NCI-H146 (cell line): ENCODE measurements at places on chromosomes 5 and 9.
A peak's percentile ranks its signal among the peaks of the same experiment; 100 is the strongest.

DNA sequence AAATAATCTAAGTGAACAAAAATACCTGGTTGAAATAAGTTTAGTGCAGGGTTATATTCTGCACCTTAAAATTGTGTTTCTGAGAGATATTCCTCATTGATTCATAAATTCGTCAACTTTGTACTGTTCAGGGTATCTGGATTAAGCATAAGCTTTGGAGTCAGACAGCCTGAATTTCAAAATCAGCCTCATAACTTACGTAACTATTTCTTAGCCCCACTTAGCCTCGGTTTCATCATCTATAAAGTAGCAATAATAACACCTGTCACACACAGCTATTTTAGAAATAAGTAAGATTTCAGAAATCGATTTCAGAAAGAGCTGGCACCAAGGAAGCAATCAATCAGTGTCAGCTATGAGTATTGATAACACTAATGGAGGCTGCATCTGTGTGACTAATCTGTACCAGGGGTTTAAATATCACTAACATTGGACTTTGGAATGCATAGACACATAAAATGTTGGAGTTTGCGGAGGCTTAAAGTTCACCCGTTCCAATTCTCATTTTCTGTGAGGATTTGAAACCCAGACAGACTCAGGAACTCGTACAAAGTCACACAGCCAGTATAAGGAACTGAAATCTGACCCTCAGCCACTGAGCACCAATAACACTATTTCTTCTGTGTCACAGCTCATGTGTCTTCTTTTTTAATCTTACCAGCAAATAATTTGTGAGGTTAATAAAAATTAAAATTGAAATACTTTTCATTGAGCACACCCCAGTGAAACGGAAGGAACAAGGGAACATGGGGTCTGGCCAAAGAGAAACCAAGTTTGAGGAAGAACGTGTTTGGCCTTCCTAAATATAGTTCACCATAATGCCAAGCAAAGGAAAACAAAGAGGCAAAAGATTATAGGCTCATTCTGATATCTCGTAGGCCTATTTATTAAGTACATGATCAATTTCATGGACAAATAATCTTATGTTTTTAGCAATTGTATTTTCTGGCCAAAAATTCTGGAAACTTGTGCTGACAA, 194.4 kb upstream of the PTGER4 start:
- no peak for DNase-seq

DNA sequence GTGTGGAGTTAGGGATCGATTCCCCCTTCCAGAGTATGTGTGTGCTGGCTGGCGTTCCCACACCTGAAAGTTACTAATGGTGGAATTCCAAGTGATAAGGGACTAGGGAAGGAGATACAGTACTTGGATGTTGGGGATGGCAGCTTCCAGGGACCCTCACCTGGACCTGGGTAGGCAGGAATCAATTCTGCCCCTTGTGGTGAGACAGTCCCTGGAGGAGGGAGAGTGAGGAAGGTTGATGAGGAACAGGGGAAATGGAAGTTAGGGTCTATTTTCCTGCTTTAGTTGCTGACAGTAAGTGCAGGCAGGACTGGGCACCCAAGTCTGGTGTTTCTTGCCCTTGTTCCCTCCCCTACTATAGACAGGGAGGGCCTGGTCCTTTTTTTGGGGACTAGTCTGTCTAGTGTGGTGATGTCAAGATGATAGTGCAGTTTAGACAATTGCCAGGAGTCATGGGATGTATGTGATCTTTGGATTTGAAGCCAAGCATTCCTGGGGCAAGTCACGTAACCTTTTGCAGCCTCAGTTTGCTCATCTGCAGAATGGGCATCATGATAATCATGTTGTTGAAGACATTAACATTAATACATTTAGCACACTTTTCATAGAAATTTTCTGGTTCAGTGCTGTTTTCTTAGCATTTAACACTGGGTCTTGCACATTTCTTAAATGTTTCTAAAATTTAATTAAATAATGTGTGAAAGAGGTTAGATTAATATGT, 51.7 kb downstream of the DAB2IP start:
- no peak for DNase-seq

DNA sequence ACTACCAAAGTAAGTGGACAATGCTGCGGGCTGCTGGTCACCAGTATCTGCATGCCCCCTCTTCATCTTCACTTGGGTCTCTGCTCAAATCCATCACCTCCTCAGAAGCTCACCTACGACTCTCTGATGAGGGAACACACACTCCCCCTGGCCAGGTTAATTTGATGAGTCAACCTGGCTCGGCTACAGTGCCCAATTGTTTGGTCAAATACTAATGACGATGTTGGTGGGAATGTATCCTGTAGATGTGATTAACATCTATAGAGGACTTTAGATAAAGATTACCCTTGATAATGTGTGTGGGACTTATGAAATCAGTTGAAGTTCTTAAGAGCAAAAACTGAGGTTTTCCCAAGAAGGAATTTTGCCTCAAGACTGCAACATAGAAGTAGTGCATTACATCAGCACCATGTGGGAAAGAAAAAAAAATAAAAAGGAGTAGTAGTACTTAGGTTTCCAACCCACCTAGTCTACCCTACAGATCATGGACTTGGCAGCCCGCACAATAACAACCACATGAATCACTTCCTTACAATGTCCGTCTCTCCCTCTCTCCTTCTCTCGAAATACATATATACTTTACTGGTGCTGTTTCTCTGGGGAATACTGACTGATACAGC, 467.3 kb downstream of the DNAH5 start:
- no peak for DNase-seq

- no peak for DNase-seq
These were observed 54.7 kb upstream of the ADAMTS16 start for GRCh38 chr5:5085381-5085780.

GRCh38 chr5:173857234-173857633, 30.9 kb upstream of the CPEB4 start:
- no peak for DNase-seq

- no peak for DNase-seq
These were observed 99.2 kb upstream of the SLC30A5 start for GRCh38 chr5:68994645-68995044.

GRCh38 chr5:62690421-62690820, 111.8 kb downstream of the LRRC70 start:
- DNase-seq: no peak

DNA sequence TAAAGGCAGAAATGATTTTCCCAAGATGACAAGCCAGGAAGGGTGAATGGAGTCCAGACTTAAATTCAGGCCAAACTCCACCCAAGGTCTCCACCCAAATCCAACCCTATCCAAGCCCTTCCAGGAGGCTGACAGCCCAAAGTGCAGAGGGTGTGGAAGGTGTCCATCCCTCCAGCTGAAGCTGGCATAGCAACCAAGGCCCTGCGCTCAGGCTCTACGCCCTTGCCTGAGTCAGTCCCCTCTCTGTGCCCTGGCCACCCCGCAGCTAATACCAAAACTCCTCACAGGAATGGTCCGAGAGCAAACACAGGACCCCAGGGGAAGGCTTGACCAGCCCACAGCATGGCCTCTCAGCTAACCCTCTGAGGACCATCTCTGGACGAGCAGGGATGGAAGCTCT, 2.1 kb downstream of the SEPTIN8 start:
- DNase-seq: no peak

DNA sequence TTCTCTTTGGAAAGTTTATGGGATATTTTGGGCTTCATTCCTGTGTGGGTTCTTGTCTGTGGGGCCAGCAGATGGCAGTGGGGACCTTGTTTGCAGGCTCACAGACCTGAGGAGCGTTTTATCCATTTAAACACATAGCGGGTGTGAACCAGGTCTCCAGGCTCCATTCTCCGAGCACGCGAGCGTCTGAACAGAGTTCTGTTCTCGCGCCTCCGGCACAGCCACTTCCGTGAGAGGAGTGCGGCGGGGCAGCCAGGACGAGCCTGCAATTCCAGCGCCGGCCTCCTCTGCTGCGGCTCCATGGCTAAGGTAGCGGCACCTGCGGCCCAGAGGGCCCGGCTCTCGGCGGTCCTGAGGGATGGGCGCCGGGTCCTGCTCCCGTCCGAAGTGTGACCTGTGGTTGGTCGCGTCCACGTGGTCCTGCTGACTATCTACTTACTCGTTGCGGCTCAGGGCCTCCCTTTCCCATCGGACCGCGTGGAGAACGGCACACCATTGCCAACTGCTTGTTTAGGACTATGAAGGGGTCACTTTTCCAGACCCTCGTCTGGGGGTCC, 7.3 kb downstream of the NRARP start:
- peak; percentile 61 for DNase-seq

DNA sequence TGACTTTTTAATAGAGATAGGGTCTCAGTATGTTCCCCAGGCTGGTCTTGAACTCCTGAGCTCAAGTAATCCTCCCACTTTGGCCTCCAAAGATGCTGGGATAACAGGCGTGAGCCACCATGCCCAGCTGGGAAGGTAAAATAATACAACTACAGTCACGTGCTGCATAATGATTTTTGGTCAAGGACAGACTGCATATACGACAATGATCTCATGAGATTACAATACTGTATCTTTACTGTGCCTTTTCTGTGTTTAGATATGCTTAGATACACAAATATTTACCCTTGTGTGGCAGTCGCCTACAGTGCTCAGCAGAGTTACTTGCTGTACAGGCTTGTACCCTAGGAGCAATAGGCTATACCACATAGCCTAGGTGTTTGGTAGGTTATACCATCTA, 14.2 kb upstream of the IRF1 start:
- no peak for DNase-seq

- no peak for DNase-seq
These were observed 242.8 kb downstream of the CDH18 start for GRCh38 chr5:19745247-19745646.

GRCh38 chr5:171931163-171931562, 75.3 kb downstream of the FBXW11 start:
- DNase-seq: no peak
